ENCODE measurements at places on chromosomes 4 and X.

DNA sequence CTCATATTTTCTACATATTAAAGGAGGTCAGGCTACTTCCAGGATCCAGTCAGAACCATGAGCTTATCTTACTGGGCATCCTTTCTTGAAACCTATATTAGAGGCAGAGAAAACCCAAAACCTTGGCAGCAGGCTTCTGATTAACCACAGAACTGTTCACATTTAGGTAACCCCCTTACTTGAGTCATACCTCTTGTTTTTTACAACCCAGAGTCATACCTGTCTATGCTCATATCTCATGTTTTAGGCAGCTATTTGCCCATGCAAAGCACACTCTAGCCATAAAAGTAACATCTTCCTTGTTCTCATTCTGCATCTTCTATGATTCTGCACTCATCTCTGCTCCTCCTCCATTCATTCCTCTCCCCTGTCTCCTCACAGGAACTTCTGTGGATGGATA is 138.0 kb upstream of the SMIM31 start:
- DNase-seq: no peak

DNA sequence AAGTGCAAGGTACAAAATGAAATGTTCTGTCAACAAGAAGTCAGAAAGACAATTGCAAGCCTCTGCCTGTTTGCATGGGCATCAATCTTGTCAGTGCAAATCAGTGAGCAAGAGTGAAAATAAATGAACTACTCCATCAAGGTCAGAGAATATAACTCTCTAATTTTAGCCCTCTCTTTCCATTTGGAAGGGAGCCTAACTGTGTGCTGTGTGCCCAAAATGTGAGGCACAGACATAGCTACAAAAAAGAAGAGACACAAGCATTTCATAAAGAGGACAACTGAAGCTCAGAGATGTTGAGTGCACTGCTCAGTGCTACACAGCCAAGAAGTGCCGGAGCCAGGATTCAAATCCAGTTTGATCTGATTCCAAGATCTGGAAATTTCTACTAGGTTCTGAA is 114.3 kb downstream of the SLC2A9 start:
- no peak for DNase-seq

DNA sequence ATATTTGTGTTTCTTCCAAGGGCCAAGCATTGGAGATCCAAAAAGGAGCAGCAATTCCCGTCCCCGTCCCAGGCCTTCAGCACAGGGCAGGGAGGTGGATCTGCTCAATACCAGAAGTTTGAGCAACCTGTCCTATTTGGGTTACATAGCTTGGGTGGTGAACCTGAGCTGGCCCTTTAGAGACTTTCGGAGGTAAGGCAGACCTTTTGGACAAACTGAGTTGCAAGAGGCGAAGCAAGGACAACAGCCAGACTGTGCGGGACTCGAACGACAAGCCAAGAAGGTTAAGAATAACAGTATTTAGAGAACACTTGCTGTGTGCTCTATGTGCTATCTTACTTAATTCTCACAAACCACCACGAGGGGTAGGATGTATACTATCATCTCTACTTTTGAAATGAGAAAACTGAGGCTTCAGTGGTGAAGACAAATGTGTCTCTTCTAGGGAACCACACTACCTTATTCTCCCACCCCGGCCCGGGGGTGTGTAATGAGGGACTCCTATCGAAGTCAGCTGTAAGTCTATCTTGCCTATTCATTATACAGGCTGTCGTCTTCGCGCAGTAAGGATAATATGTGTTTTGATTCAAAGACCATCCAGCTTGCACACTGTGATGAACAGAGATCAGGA is 1.3 kb downstream of the NOP14 start:
- DNase-seq: no peak

DNA sequence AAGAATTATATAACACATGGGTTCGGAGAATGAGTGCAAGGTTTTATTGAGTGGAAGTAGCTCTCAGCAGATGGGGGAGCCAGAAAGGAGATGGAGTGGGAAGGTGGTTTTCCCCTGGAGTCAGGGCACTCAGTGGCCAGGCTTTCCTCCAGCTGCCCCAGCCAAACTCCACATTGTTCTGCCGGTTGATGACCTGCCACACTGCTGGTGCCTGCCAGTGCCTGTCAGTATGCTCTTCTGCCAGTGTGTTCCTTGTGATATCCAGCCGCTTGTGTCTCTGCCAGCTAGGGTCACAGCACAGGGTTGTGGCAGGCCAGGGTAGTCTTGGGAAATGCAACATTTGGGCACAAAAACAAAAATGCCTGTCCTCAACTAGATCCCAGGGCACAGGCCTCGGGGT is 604.8 kb upstream of the TECRL start:
- no peak for DNase-seq

GRCh38 chr4:145217349-145217748 is 37.0 kb upstream of the OTUD4 start:
- DNase-seq: no peak

GRCh38 chrX:42770566-42770965 is 7.4 kb downstream of the PPP1R2C start:
- DNase-seq: no peak

- DNase-seq: no peak
Observed at GRCh38 chr4:7524064-7524682, 89.4 kb upstream of the PSAPL1 start.

DNA sequence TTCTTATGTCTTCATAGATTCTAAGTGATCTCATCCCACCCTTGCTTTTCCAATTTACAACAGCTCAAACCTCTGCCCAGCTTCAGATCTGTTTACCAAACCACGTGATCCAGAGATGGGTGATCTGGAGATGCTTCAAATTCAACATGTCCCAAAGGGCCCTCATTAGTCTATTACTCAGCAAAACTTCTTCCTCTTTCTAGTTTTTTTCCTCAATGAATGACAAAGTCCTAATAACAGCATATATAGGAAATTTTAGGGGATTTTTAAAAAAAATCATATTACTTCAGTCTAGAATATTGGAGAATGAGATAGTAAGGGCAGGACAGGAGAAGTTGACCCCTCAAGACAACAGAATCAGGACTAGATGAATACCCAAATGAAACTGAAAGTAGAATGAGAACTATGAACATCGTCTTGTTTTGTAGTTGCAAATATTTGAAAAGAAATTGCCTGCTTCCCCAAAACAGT is 127.1 kb downstream of the CFAP299 start:
- no peak for DNase-seq

GRCh38 chrX:122739770-122740169 is 444.3 kb upstream of the GRIA3 start:
- DNase-seq: no peak

DNA sequence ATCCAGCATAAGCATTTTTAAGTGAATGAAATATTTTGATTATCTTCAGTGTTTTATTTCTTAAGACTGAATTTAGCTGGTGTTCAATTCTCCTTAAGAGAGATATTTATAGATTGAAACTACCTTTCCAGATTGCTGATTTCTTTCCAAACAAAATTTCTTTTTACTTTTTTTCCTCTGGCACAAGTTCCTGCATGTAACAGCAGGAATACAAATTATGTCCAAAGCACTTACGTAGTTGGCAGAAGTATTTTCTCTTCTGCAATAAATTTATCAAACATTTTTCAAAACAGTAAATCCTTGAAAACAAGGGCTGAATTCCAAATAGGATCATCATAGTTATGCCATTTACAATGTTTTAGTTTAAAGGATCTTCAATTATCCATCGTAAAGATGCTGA is 412.6 kb downstream of the IQCM start:
- no peak for DNase-seq

DNA sequence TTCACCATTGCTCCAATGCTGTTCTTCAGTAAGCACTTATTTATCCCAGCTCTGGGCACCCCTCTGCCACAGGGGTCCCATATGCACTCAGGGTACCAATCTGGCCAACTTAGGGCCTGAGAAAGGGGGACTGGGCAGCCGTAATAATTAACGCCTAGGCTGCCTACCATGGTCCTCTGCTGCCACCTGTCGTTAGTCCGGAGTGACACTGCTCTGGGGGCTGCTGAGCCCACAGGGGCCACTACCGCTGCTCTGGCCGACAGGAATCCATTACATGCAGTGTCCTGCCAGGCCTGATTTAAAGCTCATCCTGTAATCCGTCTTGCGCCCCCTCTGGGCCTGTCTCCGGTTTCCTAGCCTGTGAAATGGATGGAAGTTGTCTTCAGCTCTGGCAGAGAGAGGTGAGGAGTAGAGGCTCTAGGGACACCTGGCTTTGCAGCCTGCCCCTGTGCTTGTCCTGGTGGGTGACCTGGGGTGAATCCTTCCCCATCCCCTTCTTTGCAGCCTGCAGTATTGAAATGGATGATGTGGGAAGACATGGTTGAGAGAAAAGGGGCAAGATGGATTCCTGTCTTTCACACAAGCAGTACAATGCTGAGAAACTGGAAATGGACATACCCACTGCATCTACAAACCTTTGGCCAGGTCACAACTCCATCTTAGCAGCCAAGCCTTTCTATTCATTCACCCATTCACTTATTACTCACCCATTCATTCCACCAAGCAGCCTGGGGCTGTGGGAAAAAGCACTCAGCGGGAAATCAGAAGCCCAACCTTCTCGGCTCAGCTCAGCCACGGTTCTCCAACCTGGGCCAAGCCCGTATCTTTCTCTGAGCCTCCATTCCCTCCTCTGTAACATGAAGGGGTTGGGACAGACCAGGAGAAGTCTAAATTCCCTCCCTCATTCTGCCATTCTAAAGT is 116.3 kb upstream of the NALF2 start:
- DNase-seq: no peak

GRCh38 chr4:27251771-27252170 is 391.1 kb downstream of the STIM2 start:
- DNase-seq: no peak

DNA sequence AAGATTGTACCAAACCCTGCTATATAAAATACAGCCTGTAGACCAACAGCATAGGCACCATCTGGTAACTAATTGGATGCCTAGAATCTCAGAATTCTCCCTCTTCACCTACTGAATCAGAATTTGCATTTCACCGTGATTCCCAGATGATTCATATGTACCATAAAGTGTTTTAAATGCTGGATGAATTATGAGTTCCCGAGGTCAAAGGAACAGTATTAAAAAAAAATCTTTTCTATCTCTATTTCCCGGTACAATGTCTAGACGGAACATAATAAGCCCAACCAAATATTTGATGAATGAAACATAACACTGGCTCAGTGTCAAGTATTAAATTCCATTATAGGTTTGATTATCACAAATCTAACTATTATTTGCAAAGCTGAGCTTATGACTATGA is 280.0 kb downstream of the ANKRD50 start:
- no peak for DNase-seq

- DNase-seq: no peak
Observed at GRCh38 chr4:170666909-170667308, 577.2 kb upstream of the AADAT start.

DNA sequence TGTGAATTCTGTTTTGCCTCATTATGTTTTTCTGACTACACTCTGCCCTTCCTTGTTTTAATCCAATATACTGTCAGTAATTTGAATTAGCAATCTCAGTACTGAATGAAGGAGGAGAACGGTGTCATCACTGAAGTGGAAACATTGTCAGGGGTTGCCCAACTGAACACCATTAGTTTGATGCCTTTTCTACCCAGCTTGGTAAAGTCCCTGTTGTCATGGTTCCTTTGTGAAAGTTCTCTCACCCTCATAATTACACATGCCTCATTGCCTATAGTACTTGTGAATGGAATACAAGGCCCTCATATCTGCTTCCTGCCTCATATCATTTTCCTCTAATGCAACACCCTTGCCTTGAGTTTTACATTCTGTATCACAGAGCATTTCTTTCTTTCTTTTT is 76.9 kb downstream of the RRAGB start:
- no peak for DNase-seq

GRCh38 chr4:90996813-90997212 is 869.6 kb downstream of the CCSER1 start:
- no peak for DNase-seq

- no peak for DNase-seq
Observed at GRCh38 chrX:46961097-46961496, 48.9 kb downstream of the JADE3 start.

- DNase-seq: no peak
Observed at GRCh38 chrX:30680618-30681017, 27.4 kb downstream of the GK start.

GRCh38 chr4:17347445-17347844 is 164.4 kb downstream of the QDPR start:
- no peak for DNase-seq

DNA sequence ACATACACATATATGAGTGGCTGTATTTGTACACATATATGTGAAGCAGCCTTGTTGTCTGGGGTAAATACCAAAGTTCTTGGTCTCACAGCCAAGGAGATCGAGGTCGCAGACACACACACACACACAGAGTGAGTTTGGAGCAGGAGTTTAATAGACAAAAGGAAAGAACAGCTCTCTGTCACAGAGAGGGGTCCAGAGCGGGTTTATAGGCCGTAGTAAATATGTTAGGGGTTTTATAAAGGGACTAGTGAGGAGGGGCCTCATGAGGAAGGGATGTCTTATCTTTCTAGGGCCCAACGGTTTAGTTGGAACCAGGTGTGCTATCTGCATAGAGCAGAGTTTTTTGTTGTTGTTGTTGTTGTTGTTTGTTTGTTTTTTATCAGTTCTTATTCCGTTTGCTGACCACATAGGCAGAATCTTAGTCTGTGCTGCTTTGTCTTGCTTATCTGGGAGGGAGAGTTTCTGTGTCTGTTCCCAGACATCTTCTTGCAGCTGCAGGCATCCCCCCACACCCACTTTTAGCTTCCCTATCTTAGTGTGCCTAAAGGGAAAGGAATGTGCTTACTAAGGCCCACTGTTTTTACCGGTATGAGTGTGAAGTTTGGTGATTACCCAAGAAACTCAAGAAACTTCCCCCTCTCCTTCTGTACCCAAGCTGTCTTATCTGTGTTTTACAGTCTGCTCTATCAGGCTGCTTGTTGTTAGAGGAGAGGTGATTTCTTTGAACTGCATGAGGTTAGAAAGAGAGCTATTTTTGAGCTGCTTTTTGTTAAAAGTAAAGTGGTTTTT is 91.9 kb downstream of the TENT5D start:
- DNase-seq: no peak

DNA sequence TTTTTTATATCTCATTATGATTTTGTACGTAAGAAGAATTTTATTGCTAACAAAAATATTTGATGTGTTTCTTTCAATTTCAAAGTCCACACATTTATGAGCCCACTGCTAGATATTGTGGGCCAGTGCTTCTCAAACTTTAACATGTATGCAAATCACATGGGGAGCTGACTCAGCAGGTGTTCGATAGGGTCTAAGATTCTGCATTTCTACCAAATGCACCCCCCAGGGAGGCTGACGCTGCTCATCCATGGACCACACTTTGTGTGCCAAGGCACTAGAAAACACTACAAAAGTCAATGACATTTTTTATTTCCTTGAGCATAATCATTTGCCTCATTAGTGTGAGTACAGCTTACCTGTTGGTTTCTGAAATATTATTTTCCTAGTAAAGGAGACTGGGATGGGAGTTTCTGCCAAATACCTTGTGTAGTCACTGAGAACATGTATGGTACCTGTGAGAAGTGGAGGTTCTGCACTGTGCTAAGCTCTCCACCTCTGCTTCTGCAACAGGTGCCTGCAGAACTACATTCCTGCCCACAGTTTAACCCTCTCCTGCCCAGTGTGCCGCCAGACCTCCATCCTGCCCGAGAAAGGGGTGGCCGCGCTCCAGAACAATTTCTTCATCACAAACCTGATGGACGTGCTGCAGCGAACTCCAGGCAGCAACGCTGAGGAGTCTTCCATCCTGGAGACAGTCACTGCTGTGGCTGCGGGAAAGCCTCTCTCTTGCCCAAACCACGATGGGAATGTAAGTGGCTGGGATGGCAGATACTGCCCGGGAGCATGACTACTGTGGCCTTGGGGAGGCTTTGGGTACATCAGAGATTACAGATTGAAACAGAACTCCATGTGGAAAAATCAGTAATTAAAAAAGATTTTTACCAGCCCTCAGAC is 68.9 kb upstream of the MND1 start:
- DNase-seq: no peak

- no peak for DNase-seq
Observed at GRCh38 chrX:150676221-150676620, 17.0 kb upstream of the MTMR1 start.
